Thymus (tissue), 14 donors: ENCODE measurements at places on chromosomes 1 and 21. TPM values are rescaled to one million over a fixed set of nuclear protein-coding genes. Genes with fewer than 3 reads are reported as not detected.

DNA sequence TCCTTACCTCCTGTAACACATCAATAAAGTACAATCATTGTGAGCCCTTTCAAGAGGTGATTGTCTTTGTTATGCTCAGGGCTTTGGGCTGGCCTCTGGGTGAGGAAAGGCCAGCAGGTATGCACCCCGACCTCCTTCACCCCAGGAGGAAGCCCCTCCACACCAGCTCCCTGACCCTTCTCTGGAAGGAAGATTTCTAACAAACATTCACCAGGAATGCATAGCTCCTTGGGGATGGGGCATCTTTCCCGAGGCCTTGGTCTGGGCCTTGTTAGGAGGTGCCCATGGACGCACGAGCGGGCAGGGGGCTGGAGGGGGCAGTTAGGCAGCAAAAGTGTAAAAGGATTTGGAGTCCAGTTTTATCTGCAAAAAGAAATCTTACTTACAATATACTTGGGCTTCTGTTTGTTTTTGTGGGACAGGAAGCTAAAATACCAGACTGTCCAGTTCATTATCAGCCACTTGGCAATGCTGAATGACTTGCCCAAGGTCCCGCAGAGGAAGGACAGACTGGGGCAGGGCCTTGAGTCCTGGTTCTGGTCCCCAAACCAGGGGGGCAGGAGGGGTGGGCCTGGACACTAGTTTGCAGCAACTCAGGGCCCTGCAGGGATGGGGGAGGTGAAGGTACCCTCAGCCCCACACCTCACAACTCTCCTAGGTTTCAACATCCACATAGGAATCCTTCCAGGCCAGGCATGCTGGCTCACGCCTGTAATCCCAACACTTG, 10.1 kb downstream of the ZC3H12A start:
- H3K4me3 ChIP-seq: no peak overlapping the region
- peaks cover 6% of the 10 kb centered on the region for H3K4me1 ChIP-seq
- DNase-seq: no peak
- H3K36me3 ChIP-seq: peaks cover 53% of the 10 kb centered on the region
- no peak overlapping the region for H3K27ac ChIP-seq

DNA sequence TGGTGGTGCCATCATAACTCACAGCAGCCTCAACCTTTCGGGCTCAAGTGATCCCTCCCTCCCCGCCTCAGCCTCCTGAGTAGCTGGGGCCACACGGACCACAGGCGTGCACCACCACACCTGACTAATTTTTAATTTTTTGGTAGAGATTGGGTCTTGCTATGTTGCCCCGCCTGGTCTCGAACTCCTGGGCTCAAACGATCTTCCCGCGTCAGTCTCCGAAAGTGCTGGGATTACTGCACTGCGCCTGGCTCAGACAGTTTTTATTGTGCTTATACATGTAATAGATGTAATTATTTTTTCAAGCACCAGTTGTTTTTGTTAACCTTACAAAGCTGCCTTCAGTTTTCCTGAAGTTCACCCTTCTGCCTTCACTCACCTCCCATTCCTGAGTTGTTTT, 38.0 kb upstream of the HMGN1 start:
- no peak for DNase-seq
- peaks cover 15% of the 10 kb centered on the region for H3K36me3 ChIP-seq
- no peak overlapping the region for H3K4me3 ChIP-seq
- H3K27me3 ChIP-seq: no peaks in the 10 kb centered on the region

DNA sequence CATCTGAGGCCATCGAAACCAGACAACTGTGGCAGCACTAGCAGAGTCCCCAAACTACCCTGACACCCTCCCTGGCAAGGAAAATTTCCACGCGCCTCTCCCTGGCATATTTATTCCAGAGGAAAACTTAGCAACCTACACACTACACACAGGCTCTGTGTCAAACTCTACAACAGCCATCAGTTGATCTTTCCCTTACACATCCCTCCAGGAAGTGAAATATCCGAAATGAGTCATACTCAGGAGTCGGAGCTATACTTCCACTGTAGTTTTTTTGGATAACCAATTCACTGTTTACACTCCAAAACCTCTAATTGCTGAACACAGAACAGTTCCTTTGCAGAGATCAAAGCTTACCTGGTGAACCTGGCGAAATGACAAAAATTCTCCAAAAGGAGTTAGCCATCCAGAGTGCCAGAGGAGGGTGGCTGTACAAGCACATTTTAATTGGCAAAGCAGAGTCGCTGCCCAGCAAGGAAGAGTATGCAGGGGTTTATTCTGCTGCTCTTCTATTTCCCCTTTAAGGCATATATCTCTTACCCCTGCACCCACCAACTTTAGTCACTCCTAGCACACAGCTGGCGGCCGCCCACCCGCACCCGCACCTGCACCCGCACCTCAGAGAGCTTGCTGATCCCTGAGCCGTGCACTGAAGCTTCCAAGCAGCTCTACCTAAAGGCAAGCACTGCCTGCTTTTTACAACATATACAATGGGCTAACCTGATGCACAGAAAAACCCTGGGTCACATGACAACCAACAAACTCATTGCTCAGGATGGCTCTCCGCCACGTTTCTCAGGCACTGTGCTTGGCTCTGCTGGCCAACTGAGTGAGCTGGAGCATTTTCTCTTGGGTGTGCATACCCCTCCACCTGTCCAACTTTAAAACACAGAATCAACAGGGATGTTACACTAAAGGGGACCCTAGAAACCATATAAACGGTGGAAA, 54.9 kb downstream of the CAPZB start:
- peak overlapping the region; percentile 27 for H3K4me3 ChIP-seq
- H3K27me3 ChIP-seq: no peaks in the 10 kb centered on the region
- H3K27ac ChIP-seq: peak overlapping the region; percentile 84

GRCh38 chr1:242404296-242404695, 120.2 kb downstream of the PLD5 start:
- no peaks in the 10 kb centered on the region for H3K27me3 ChIP-seq
- no peak for DNase-seq
- no peaks in the 10 kb centered on the region for H3K36me3 ChIP-seq
- H3K4me3 ChIP-seq: no peak overlapping the region

DNA sequence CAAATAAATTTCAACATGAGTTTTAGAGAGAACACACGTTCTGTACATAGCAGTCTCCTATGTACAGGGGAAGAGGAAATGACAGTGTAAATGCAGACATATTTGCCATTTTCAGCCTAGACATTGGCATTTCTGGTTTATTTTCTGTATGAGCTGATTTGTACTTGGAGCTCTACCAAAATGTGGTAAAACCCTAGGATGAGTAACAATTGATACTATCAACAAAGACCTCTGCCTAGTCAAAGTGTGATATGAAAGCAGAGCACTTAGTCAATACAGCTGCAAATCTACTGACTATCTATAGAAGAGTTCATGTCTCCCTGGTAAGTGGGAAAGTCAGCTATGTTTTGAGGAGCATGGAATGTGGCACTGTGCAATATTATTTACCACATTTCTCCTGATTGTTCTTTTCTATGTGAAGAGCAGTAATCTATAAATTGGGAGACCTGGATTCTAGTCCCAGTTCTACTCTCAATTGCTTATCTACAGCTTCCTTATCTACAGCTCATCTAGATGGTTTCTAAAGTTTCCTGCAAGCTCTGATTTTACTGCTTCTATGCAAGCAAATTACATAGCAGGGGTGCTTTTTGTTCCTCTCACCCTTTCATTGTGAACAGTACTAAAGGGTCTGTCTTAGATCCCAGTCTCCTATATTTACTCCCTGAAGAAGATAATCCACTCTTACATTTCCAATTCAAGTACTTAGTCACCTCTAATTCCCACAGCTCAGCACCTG, 334.2 kb downstream of the NTNG1 start:
- no peak overlapping the region for H3K4me3 ChIP-seq
- H3K36me3 ChIP-seq: no peaks in the 10 kb centered on the region
- DNase-seq: no peak
- no peaks in the 10 kb centered on the region for H3K4me1 ChIP-seq

- H3K4me3 ChIP-seq: no peak overlapping the region
- no peak overlapping the region for H3K27ac ChIP-seq
- no peak for DNase-seq
- peaks cover 22% of the 10 kb centered on the region for H3K36me3 ChIP-seq
- H3K4me1 ChIP-seq: peaks cover 24% of the 10 kb centered on the region
These were observed 1.7 kb downstream of the PITHD1 start for GRCh38 chr1:23779826-23780371.

DNA sequence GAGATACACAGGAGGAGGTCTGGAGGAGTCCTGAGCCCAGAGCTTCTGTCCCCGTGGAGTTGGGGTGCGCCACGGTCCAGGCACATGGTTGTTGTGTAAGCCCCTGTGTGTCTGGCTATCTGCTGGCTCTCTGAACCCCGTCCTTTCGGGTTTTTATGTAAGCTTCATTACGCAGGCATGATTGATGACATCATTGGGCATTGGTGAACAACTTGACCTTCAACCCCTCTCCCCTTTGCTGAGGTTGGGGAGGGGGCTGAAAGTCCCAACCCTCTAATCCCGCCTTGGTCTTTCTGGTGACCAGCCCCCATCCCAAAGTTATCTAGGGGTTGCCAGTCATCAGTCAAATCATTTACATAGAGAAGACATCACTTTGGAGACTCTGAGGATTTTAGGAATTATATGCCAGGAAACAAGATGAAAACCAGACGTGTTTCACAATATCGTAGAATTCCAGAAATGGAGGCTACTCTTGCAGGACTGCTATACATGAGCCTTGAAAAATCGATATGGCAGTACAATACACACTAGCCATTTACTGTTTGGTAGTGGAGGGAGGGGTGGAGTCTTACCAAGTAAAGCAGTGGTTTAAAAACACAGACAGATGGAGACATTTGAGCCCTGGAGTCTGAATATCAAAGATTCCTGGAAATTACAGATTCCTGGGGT, 69.8 kb upstream of the SCAF4 start:
- no peak overlapping the region for H3K27ac ChIP-seq
- H3K4me1 ChIP-seq: no peaks in the 10 kb centered on the region
- H3K27me3 ChIP-seq: no peaks in the 10 kb centered on the region

GRCh38 chr1:98704474-98704873, 43.0 kb downstream of the SNX7 start:
- H3K4me3 ChIP-seq: no peak overlapping the region
- no peak for DNase-seq
- H3K4me1 ChIP-seq: no peaks in the 10 kb centered on the region
- no peaks in the 10 kb centered on the region for H3K36me3 ChIP-seq
- no peaks in the 10 kb centered on the region for H3K27me3 ChIP-seq
- H3K27ac ChIP-seq: no peak overlapping the region

DNA sequence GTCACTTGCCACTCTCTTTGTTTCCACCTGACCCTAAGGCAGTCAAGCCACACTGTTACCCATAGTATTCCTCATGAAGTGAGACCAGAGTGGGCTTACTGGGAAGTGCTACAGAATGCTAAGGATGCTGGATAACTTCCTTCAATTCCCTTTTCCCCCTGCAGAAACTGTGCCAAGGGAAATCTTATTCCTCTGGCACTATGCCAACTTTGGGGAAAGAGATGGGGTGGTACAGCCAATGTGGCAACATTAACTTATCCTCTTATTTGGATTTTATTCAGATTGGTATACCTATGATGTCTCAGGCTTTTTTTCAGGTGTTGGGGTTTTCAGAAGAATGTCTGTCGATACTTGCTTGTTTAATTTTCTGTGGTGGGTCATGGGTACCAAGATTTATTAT, 599.4 kb upstream of the PBX1 start:
- no peaks in the 10 kb centered on the region for H3K36me3 ChIP-seq
- H3K4me3 ChIP-seq: no peak overlapping the region
- H3K4me1 ChIP-seq: no peaks in the 10 kb centered on the region
- DNase-seq: no peak
- no peaks in the 10 kb centered on the region for H3K27me3 ChIP-seq

DNA sequence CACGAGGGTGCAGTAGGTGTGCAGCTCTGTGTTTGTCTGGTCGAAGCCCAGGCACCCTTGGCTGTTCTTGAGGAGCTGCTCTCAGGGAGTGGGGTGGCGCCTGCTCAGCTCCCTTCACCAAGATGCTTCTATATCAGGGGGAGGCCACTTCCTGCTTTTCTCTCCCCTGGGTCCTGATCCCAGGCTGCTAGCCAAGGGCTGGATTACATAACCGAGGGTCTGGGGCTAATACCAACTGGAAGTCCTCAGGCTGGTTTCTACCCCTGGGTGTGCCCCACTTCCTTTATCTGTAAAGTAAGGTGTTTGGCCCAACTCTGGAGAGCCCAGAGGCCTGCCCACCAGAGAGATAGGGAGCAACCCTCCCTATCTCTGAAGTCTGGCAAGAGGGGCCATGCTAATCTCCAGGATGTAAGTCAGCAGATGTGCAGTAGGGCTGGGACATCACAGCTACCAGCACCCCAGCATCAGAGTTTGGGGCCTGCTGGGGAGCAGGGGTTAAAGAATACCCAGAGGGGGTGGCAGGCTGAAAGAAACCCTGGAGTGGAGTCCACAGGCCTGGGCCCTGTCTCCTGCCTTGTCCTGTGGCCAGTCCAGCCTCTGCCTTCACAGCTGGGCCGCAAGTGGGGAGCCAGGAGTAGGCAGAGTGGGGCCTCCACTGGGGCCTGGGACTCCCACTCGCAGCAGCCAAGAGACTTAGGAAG, 2.1 kb downstream of the SELENBP1 start:
- no peaks in the 10 kb centered on the region for H3K27me3 ChIP-seq
- no peak overlapping the region for H3K27ac ChIP-seq
- DNase-seq: no peak
- H3K4me3 ChIP-seq: no peak overlapping the region

- DNase-seq: no peak
- peaks cover 26% of the 10 kb centered on the region for H3K4me1 ChIP-seq
- H3K4me3 ChIP-seq: no peak overlapping the region
- no peaks in the 10 kb centered on the region for H3K27me3 ChIP-seq
- H3K36me3 ChIP-seq: no peaks in the 10 kb centered on the region
These were observed 14.7 kb downstream of the BTBD19 start for GRCh38 chr1:44822981-44823451.

- no peak overlapping the region for H3K4me3 ChIP-seq
- peaks cover 82% of the 10 kb centered on the region for H3K36me3 ChIP-seq
- no peaks in the 10 kb centered on the region for H3K4me1 ChIP-seq
- no peak overlapping the region for H3K27ac ChIP-seq
- DNase-seq: no peak
- H3K27me3 ChIP-seq: no peaks in the 10 kb centered on the region
These were observed 25.2 kb downstream of the RPS6KA1 start for GRCh38 chr1:26554781-26555180.

DNA sequence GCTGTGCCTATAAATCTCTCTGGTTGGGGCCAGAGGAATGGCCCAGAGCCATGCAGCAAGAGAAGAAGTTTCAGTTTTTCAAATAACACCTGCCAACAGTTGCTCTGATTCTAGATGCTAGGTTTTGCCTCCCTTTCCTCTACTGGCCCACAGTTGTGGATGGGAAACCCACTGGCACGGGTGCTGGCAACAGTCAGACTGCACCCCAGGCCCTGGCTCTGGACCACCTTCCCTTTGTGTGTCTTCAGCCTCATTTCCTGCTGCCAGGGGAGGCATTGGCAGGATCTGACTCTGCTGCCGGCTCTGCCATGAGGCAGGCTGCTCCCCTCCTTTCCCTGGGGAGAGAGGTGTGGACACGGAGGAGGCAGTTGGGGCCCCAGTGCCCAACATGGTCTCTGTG, 142.0 kb downstream of the IGSF21 start:
- H3K4me1 ChIP-seq: no peaks in the 10 kb centered on the region
- no peaks in the 10 kb centered on the region for H3K36me3 ChIP-seq
- no peaks in the 10 kb centered on the region for H3K27me3 ChIP-seq
- no peak for DNase-seq
- no peak overlapping the region for H3K27ac ChIP-seq
- H3K4me3 ChIP-seq: no peak overlapping the region

The S100A13 gene
- total RNA-seq: 32.0 TPM

The WASF2 gene
- total RNA-seq: 14.2 TPM

The FCRL6 gene
- 0.33 TPM for total RNA-seq

The S100A8 gene
- total RNA-seq: 291 TPM

The ZFP69B gene
- 2.9 TPM for total RNA-seq

The SH3BGR gene
- 3.0 TPM for total RNA-seq

The CTSK gene
- 8.4 TPM for total RNA-seq

The OR10K1 gene
- total RNA-seq: not detected
